ENCODE measurements at places on chromosomes 16 and 17.
A peak's percentile ranks its signal among the peaks of the same experiment; 100 is the strongest.

GRCh38 chr17:46732160-46732559 is 86.3 kb downstream of the WNT3 start:
- no peak for DNase-seq

GRCh38 chr17:6994118-6994598 is 1.7 kb upstream of the ALOX12 start:
- DNase-seq = no peak

GRCh38 chr16:67275321-67275720 is 4.0 kb upstream of the PLEKHG4 start:
- DNase-seq = no peak

DNA sequence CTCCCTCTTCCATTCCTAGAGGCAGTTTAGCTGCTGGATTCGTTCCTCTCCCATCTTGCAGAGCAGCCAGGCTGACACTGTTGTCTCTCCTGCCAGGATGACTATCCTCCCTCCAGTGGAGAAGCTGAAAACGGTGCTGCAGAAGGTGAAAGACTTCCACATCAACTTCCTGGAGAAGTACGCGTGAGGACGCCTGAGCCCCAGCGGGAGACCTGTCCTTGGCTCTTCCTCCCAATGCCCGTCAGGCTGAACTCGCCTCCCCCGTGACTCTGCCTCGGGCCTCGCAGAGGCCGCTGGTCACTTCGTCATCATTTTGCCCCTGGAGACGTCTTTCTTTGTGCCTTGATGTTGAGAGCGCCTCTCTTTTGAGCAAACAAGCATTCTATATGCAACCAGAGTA is 44.6 kb downstream of the GPT2 start:
- no peak for DNase-seq

DNA sequence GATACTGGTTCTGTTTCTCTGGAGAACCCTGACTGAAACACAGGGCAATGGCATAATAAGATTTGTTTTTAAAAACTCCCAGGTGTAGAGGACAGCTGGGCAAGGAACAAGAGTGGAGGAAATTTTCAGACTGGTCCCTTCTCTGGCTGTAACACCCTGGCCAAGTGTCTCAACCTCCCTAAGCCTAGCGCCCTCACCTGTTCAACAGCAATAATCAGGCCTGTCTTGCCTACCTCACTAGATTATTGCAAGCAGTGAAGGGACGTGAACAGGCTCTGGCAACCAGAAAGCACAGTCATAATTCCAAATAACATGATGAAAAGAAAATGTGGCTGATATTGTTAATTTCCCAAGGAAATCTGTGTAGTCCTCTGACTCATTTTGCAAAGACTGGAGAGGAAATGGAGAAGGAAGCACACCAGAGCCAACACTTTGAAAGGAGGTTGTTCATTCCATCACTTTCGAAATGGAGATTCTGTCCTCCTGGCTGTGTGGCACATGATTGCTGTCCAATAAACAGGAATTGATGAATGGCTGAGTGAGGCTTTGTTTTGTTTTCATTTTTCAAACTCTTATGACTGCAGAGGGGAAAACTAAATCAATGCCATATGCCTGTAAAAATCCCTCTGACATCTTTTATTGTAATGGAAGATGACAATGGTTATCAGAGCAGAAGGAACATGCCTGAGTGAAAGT is 87.5 kb upstream of the HLF start:
- no peak for DNase-seq

- no peak for DNase-seq
These were observed 210.4 kb upstream of the N4BP1 start for GRCh38 chr16:48820379-48820778.

- DNase-seq = peak; percentile 70
These were observed 505 bp upstream of the COG1 start for GRCh38 chr17:73192206-73192893.

GRCh38 chr17:64692187-64692586 is 30.1 kb upstream of the SMURF2 start:
- DNase-seq = no peak

DNA sequence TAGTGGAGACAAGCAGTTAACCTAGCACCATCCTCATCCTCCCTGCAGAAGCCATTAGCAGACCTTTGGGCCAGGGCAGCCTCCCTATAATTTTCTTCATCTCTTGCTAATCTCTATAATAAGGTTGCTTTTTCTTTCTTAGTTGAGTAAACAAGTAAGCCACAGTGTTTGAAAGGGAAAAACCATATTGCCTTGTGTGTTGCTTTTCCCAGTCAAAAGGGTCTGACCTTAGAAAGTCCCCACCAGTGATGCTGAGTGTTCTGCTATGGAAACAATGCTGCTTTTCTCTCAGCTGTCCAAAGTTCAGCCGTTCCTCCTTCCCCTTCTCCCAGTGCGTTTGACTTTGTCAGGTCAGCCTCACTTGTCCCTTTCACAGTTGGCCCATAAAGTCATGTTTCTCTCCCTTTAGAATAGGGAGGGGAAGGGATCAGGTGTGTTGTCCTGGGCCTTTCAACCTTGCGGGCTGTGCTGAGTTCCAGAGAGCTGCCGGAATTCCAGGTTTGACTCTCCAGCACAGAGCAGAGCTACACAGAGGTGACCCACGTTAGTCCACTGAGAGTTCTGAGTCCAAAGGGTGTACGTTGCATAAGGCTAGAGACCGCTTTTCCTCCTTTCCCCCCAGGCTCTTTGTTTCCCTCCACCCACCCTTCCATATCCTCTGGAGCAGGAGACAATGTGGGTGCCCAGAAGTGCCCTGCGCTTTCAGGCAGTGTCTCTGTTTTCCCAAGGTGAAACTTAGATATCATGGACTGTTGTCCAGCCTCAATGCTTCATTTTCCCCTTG is 15.9 kb upstream of the CLEC18C start:
- no peak for DNase-seq

DNA sequence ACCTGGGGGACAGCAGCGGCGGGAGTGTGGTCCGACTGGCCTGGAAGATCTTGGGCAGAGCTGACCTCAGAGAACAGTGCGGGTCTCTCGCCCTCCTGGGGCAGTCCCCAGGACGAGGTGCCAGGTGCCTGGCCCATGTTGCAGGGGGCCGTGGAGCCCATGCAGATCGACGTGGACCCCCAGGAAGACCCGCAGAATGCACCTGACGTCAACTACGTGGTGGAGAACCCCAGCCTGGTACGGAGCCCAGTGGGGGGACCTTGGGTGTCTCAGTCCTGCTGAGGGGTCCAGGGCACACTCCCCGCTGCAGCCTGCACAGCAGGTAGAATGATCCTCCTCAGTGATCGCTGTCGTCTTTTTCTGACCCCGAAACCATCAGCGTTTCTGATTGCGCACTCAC is 1.4 kb downstream of the GPS1 start:
- DNase-seq = no peak

DNA sequence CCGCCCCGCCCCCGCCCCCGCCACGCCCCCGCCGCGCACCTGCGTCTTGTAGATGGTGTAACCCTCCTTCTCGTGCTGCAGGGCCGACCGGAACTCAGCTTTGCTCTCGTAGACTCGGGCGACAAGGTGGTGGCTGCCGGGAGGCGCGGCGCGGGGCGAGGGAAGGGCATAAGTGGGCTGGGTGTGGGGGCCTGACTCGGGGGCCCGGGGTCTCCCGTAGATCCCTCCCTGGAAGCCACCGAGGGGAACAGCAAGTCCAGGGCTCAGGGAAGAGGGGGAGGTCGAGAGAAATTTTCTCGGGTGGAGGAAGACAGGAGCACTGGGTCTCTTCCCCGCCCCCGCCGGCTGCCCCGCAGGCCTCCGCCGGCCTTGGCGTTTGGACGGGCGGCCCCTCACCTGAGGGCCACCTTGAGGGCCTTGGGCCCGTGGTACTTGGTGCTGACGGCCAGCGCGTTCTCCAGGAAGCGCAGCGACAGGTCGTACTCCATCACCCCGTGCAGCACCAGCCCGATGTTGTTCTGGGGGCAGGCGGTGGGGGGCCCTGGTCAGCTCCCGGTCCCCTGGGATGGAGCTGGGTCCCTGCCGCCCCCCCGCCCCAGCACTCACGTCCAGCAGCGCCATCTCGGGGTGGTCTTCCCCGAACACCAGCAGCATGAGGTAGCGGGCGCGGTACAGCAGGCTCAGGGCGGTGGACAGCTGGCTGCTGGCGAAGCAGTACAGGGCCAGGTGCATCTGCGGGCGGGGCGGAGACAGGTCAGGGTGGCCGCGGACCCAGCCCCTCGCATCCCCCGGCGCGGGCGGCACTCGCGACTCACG is 19.4 kb downstream of the CLUH start:
- DNase-seq = no peak

GRCh38 chr16:68216240-68216639 is 19.7 kb downstream of the ESRP2 start:
- DNase-seq = no peak

DNA sequence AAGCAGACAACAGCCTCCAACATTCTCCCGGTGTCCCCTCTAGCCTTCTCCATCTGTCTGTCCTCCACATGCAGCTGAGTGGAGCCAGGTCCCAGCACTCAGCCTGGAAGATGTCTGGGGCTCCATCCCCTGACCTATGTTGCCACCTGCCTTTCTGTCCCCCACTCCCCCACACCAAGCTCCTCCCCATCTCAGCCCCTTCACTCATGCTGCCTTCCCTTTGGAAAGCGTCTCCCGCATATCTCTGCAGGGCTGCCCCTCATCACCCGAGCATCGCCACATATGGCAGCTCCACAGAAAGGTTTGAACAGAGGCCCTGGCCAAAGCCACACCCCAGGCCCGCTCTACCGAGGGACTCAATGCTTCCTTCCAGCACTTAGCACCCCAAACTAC is 24.2 kb downstream of the NSMCE1 start:
- no peak for DNase-seq

GRCh38 chr16:28596840-28597691 is at the start of gene SULT1A2:
Gene SULT1A2, minus strand, starts transcription at chr16:28597050. Its CDS starts 1,120 bp downstream, at chr16:28595930.
- no peak for DNase-seq

- no peak for DNase-seq
These were observed 101.4 kb downstream of the PITPNC1 start for GRCh38 chr17:67478401-67479041.

DNA sequence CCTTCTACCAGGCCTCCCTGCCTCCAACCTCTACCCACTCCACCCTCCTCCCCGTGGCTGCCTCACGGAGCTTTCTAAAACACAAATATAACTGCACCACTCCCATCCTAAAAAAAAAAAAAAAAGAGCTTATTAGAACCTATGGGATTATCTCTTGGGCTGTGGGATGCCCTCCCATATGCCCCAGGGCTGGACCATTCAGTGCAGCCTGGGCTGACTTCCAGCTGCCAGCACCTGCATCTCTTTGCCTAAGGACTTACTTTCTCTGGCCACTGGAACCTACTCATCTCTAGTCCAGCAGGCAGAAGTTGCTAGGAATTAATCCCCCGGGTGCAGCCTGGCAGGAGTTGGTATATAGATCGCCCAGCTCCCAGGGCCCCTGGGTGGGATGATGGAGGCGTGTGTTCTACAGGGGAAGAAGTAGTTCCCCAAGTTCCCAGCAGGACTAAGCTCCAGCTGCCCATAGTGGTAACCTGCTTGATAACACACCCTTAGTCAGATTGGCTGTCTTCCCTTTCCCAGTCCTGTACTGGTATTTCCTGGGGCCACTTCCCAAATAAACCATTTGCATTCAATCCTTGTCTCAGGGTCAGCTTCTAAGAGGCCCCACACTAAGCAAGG is 10.3 kb downstream of the MPP3 start:
- no peak for DNase-seq

GRCh38 chr16:82980810-82981209 is 354.0 kb downstream of the CDH13 start:
- no peak for DNase-seq

DNA sequence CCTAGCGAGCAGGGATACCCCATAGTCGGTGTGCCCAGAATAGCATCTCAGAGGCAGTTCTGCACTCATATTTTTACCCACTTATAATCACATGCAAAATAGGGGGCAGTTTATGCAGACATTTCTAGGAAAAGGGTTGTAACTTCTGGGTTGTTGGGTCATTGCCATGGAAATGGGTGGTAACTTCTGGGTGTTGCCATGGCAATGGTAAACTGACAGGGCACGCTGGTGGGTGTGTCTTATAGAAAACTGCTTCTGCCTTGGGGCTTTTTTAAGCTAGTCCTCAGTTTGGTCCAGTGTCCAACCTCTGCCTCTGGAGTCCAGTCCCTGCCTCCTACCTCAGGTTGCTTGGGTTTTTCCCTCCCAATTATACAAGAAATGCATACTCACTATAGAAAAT is 7.4 kb upstream of the SPAG9 start:
- DNase-seq = no peak

DNA sequence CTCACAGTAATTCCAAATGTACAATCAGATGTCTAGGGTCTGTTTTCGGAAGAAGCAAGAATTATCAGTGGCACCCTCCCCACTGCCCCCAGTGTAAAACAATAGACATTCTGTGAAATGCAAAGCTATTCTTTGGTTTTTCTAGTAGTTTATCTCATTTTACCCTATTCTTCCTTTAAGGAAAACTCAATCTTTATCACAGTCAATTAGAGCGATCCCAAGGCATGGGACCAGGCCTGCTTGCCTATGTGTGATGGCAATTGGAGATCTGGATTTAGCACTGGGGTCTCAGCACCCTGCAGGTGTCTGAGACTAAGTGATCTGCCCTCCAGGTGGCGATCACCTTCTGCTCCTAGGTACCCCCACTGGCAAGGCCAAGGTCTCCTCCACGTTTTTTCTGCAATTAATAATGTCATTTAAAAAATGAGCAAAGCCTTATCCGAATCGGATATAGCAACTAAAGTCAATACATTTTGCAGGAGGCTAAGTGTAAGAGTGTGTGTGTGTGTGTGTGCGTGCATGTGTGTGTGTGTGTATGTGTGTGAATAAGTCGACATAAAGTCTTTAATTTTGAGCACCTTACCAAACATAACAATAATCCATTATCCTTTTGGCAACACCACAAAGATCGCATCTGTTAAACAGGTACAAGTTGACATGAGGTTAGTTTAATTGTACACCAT is 59.7 kb downstream of the HLF start:
- no peak for DNase-seq

DNA sequence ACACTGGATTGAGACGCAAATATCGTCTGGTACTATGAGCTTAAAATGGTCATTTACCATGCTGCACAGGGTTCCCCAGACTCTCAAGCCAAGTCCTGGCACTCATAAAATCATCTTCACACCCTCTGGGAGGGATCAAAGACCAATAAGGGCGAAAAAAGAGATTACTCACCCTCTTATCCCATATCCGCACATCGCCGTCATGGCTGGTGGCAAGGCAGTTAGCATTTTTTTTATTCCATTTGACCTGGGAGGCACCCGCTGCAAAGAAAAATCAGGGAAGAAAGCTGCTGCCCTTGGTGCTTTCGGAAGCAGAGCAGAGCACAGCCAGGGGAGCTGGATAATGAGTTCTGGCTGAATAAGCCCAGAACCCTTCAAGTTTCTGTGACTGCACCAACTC is 42.4 kb downstream of the WDR59 start:
- DNase-seq = no peak

DNA sequence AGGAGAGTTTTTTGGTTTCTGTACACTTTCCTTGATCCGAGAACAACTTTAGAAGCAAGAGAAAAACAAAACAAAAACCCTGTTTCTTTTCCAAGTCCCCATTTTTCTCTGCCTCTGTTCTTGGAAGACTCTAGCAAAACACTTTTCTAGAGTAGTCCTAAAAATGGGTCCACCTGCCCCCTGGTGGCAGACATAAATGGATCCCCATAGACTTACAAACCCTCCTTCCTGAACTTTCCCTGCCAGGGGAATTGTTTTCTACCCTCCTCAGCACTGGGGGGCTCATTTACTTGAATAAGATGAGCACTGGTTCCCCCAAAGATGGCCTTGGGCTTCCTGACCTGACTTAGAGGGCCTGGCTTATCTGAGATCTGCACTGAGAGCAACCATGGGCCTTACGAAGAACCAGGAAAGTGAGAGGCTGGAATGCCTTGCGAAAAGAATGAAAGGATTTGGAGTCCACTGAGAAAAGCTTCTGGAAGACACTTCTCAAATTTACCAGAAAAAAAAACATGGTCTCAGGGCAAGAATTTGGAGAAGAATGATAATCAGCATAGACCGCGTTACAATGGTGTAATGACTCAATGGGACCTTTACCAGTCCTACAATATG is 48.0 kb upstream of the CDYL2 start:
- DNase-seq = no peak

All from right renal pelvis (tissue), 4 donors.